ENCODE measurements at places on chromosomes 7 and 10.

GRCh38 chr7:123594813-123595241 is 6.8 kb upstream of the ASB15 start:
- DNase-seq: peak; percentile 3

DNA sequence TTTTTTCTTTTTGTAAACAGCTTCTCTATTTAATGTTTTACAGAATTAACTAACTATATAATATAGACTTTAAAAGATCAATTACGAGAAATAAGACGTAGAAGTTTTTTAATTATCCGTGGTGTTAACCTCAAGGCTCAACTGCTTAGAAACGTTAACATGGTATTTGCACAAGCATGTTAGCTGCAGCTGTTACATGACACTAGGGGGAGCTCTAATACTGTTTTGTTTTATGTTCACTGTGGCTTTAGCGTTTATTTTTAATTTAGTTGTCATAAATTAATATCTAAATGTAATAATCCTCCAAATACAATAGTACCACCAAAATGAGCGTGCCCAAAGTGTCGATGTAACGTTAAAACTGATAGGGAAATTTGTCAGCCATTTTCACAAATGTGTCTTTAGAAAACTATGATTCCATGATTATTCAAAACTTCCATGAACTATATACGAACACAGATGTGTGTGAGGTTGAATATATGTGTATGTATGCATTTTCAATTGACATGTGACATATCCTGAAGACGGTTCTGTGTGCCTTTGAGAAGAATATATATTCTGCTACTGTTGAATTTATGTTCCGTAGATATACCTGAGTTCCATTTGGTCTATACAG is 828.8 kb upstream of the MBL2 start:
- peak; percentile 19 for DNase-seq

GRCh38 chr7:159027789-159028507 is 116.7 kb downstream of the VIPR2 start:
- no peak for DNase-seq

DNA sequence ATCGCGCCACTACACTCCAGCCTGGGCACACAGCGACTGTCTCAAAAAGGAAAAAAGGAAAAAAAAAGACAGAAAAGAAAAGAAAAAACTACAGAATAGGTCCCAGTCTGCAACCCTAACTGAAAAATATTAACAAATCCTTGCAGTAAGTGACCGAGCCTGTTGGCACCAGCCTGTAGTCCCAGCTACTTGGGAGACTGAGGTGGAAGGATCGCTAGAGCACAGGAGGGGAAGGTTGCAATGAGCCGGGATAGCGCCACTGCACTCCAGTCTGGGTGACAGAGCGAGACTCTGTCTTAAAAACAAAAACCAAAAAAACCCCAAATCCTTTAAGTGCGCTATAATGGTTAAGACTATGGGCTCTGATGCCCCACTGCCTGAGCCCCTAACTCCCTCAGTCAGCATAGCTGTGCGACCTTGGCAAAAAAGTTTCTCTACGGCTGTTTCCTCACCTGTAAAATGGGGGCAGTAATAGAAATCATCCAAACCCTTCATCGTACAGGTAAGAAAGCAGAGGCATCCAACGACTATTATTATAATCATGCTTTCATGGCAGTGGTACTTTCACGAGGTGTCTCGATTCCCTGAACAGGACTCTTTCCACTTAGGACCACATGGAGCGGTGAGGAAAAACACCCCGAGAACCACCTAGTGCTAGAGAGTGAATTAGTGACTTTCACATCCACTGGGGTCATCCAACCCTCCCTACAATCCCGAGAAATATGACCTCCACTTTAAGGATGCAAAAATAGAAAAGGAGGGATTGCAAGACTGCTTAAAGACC is 755 bp downstream of the TOMM7 start:
- DNase-seq: peak; percentile 40

- DNase-seq: no peak
Observed at GRCh38 chr10:1522237-1522636, 215.1 kb downstream of the ADARB2 start.

- no peak for DNase-seq
Observed at GRCh38 chr7:50751146-50751545, 31.6 kb downstream of the GRB10 start.

- no peak for DNase-seq
Observed at GRCh38 chr10:60009710-60010383, 103.5 kb upstream of the CCDC6 start.

GRCh38 chr10:71554671-71555070 is 158.0 kb downstream of the CDH23 start:
- DNase-seq: no peak

- DNase-seq: no peak
Observed at GRCh38 chr10:72904806-72905205, 11.3 kb downstream of the OIT3 start.

- peak; percentile 66 for DNase-seq
Observed at GRCh38 chr10:57955076-57955475, 312.6 kb downstream of the IPMK start.

- no peak for DNase-seq
Observed at GRCh38 chr7:89002981-89003956, 207.7 kb upstream of the TEX47 start.

DNA sequence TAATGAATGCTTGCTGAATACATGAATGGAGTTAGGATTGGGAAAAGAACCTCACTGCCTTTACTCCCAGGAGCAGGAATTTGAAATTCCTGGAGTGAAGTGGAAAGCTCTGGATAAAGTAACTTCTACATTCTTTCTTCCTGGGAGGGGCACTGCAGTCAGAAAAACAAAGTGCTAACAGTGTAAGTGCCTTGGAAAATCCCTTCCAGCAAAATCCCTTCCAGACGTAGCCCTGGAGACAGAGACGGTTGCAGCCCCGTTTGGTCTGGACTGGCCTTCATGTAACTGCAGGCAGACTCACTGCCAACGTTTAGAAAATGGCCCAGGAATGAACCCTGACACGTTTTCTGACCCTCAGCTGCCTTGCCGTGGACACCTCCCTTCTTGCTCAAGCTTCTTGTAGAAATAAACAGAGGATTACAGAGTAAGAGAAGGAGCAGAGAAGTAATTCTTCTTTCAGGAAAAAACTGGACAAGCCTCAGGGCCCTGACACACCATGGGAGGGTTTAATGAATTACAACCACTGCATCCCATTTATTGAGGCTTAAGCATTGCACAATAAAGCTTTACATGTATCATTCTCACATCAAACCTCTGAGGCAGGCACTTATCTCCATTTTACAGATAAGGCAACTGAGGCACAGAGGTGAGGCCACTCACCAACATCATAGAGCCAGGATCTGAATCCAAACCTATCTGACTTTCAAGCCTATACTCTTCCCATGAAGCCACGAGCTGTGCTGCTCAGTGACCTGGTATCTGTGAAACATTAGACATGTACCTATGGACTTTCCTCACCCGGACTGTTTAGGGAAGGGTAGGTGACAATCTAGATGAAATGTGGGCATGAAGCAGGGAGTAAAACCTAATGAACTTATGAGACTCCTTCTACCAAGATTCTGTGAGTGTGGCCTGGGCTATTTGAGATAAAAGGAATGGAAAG is 7.8 kb downstream of the ITPRIP start:
- DNase-seq: peak; percentile 91

- DNase-seq: no peak
Observed at GRCh38 chr7:158321056-158321700, 266.4 kb downstream of the PTPRN2 start.

GRCh38 chr7:135353832-135354231 is 120.2 kb downstream of the STRA8 start:
- DNase-seq: no peak

DNA sequence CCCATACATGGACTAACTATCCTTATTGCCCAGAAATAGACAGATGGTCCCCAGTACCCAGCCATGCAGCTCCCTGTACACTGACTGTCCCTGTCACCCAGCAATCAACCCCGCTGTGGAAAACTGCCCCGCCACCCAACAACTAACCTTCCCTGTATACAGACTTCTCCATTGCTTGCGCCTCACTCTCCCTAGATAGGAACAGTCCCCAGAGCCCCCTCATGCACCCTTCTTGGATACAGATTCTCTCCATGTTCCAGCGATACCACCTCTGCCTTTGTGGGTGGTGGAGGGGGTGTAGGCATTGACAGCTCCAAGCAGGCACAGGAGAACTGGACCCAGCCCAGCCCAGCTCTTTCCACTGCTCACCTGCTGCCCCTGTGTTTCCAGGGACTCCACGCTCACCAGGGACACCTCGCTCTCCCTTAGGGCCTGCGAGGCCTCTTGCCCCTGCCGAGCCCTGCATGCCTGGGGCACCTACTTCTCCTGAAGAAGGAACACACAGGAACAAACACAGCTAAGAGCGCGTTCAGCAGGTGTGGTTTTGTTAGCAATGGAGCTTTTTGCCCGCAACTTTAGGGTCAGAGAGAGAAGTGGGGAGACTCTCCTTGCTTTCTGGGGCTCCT is 7.2 kb downstream of the SFTPD start:
- no peak for DNase-seq

DNA sequence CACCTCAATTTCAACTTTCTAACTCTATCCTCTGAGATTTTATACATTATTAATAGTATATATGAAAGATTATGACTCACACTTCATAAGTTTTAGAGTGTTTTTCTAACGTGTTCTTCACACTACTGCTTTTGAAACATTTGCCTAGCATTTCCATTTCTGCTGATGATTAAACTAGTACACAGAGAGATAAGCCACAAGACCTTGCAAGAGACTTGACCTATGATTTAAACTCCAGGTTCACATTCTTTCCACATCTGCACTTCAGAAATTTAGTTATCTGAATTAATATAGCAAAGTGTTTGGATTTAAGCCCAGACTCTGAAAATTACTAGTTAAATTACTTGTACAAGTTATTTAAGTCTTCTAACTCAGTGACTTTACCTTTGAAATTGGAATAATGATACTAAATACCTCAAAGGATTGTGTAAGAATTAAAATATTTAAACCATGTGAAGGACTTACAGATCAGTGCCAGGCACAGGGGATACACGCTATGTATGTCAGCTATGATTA is 66.6 kb downstream of the PCLO start:
- no peak for DNase-seq

DNA sequence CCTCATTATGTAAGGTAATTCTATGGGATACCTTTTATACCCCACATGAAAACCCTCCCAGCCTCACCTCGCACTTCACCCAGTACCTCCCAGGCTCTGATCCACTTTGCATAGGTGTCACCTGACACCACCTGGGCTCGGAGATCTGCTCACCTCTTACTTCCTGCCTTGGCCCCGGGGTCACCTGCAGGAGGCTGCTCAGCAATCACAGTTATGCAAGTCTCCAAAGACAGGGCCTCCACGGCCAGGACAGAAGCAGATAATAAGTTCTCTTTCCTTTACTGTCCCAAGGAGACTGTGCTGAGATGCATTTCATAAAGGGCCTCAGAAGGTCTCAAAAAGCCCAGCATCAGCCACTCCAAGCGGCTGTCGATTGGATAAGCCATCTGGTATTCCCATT is 112.4 kb upstream of the PPP2R2D start:
- DNase-seq: no peak

DNA sequence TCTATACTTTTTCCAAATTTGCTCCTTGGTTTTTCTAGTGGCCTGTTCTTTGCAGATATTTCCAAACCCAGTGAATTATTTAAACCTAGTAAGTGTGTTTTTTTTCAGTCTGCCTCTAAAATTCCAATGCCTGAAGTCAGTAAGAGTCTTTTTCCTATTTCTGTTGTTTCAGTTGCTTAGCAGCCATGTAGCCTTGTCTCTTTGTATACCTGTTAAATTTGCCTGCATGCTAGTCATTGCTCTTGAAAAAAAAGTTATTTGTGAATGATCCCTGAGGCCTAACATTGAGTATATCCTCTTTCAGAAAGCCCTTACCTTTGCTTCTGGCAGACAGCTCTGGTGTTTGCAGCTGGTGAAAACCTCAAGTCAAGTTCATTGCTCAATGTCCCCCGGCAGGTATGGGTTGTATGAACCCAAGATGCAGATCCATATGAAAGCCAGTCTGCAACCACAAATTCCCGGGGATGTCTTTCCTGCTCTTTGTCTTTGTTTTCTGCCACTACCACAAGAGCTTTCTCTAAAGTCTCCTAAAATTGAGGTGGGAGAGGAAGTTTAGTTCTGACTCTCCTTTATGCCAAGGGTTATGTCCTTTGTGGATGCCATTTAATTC is 35.7 kb downstream of the CH25H start:
- DNase-seq: peak; percentile 62

DNA sequence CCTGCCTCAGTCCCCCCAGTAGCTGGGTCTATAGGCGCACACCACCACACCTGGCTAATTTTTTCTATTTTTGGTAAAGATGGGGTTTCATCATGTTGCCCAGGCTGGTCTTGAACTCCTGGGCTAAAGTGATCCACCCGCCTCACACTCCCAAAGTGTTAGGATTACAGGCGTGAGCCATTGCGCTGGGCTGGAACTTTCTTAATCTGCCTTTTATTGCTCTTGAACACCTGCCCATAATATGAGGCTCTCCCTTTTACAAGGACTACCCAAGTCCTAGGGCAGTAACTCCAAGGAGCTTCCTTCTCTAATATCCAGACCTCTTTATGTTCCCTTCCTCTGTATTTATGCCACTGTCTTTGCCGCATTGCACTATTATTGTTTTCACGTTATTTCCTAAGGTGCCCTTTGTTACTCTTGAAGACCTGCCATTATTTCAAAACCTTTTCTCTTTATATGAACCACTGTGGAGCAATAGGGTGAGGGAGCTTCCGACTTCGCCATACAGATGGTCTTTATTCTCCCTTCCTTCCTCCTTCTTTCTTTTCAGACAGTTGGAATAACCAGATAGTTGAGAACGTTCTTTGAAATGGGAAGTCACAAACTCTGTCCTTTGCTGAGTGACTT is 36.3 kb upstream of the TCF7L2 start:
- DNase-seq: no peak

GRCh38 chr7:12564996-12565764 is 5.3 kb upstream of the SCIN start:
- DNase-seq: peak; percentile 13

DNA sequence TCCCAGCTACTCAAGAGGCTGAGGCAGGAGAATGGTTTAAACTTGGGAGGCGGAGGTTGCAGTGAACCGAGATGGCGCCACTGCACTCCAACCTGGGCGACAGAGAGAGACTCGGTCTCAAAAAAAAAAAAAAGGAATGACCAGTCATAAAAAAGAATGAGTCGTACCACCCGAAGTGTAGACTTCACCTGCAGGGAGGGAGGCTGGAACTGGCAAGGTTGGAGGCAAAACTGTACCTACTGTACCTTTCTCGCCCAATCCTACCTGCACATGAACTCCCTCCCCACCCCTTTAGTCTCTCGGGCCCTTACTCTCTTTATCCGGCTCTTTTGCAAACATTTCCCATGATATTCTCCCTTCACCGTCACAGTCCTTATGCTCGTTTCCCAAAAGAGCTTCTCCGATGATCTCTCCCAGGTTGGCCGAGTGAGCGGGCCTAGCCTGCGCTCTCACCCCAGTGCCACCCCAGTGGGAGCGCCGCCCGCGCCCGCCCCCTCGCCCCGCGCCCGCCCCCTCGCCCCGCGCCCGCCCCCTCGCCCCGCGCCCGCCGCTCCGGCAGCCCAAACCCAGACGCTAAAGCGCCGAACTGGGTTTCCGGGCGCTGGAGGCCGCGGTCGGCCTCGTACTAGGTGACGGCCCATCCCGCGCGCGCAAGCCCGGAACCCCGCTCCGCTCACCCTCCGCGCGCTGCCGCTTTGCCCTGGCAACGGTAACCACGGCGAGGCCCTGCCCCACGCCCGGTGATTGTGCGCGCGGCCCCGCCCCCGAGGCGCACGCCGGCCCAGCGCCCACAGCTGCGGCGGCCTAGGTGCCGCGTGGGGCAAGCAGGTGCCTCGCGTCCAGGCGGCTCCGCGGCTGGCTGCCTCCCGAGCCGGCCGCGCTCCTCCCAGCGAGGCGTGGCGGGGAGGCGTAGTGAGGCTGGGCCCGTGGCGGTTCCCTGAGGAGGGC is at the start of gene SMKR1:
Gene SMKR1, plus strand, starts transcription at position 772 of the 948 bp plus-strand sequence. CDS start 294 bp downstream, outside the sequence.
- DNase-seq: peak; percentile 78

- peak; percentile 14 for DNase-seq
Observed at GRCh38 chr10:113001599-113002448, 51.8 kb downstream of the TCF7L2 start.

All from M059J (cell line).